GM18507 (cell line): ENCODE measurements at places on chromosomes 13 and 19.

DNA sequence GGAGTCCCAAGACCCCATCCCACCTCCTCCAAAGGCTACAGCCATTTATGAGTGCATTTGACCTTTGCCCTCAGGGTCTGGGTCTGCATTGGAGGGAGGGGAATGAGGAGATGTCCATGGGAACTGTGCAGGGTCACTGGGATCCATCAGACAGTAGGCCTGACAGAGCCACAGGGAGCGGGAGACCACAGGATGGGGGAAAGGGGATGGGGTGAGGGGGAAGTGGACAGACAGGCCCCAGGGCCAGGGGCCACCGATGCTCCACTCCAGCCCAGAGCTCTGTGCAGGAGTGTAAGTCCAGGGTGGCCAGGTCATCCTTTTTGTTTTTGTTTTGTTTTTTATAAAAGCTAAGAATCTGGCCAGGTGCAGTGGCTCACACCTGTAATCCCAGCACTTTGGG is 82.5 kb downstream of the CHST8 start:
- no peak for DNase-seq

DNA sequence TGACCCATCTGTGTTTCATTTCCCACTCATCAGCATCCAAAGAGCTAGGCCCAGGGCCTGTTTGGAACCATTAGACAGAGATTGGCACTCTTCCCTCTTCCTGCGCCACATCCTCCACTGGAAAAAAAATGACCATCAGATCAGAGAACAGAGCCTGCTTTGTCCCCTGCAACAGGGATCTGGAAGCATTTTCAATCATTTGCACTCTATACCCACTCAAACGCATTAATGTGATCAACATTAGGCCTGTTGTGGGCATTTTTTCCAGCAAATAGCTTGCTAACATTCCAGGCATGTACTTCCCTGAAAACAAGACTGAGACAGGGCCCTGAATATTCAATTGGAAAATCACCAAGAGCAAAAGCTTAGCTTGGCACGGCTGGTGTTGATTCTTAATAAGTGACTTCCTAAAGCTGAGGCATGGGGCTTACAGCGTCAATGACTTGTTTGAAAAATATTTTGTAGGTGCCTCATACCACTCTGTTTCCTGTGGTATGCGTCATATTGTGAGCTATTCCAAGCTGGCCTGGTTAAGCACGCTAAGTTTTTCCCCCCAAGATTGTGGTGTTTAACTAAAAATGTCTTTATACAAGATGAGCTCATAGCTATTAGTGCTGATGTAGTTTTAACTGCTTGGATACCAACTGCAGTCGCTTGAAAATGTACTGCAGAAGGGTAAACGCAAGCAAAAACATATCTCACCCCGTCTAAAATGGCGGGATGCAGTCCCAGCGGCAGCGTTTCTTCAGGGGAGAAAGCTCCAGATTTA is 404.4 kb downstream of the SPRY2 start:
- DNase-seq: no peak

DNA sequence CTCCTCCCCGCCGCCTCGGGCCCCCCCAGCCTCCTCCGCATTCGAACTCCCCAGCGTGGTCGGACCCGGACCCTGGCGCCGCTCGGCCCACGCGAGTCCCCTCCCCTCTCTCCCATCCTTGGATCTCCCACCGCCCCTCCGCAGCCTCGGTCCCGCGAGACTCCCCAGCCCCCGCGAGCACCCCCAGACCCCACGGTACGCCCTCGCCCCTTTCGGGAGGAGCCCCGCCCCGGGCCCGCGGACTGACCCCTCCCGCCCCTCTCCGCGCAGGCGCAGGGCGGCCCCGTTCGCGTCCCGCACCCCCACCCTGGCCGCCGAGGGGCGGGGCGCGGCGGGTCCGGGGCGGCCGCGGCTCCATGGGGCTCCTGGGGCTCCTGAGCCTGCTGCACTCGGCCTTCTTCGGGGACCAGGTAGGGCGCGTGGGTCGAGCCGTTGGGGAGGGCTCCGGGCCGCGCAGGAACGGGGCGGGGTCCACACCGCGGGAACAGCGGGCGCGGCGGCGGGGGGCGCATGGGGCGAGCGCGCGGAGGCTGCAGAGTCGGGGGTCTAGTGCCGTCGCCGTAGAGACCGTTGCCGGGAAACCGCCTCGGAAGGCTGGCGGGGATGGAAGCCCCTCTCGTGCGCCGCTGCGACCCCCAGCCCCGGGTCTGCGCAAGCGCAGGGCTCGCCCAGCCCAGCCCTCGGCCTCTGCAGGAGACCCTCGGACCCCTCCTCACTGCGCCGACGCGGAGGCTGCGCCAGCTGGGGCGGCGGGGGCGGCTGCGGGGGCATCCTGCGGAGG is 3.8 kb upstream of the APC2 start:
- no peak for DNase-seq

- no peak for DNase-seq
These were observed 148.4 kb downstream of the KATNAL1 start for GRCh38 chr13:30158774-30159445.

GRCh38 chr19:8208922-8209461 is at the start of gene CERS4:
TSS of gene CERS4 (plus strand) at chr19:8209370. CDS start at chr19:8251077, 41,707 bp downstream.
- DNase-seq: peak; percentile 73

DNA sequence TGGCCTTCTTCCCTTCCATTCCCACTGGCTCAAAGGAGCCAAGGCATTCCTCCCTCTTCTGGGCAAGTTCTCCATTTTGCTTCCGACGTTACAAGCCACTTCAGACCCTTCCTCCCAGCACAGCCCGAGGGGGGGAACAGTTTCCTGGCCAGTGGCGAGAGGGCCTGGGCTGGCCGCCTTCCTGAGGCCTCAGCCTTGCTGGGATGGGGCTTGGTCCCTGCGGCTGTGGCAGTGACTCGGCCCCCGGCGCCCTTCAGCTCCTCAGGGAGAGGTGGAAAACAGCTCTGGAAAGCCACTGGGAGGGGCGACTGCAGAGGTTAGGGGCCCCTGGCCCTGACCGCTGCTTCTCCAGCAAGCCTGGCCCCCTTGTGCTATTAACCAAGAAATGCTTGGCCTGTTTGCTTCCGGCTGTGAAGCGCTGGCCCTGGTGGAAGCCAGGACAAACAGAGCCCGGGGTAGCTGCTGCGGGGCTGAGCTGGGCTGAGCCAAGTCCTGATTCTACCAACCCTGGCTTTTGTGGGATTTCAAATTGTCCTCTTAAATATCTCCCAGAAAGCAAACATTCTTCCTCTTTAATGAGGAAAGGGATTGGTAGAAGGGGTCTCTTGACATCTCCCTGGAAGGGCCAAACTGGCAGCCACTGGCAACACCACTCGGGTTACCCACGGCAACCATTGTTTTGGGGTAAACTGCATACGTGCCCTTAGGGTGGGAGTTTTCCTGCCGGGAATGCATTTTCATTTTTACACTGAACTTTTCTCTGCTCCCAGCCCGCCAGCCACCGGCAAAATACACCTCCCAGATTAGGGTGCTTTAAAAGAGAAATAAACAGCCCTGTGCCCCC is 38.7 kb downstream of the C13orf46 start:
- DNase-seq: no peak

DNA sequence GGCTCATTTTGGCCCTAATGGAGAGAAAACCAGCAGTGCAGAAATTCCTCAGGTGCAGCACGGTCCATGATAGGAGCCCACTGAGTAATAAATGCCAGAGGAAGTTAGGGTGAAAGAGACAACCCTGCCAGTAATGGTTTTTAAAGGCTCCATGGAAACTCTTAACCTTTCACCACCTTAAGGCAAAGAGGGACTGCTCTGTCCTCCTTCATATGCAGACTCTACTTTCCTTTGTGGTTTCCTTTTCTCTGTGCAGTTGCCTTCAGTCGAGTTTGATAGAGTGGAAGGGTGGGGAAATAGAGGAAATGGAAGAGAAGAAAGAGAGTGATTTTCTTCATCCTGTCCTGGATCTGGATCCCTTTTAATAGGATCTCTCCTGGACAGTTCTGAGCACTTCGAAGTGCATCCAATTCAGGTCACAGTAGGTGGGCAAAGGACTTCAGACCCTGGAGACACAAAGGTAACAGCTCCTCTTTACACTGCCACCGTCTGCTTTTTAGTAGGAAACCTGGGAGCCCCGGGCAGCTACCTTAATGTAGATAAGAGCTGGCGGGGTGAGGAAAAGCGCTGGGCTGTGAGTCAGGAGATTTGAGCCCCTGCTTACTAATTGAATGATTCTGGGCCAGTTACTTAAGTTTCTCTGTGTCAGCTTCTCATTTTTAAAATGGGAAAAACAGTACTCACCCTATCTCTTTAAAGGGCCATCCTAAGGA is 294.8 kb downstream of the KCNRG start:
- no peak for DNase-seq

DNA sequence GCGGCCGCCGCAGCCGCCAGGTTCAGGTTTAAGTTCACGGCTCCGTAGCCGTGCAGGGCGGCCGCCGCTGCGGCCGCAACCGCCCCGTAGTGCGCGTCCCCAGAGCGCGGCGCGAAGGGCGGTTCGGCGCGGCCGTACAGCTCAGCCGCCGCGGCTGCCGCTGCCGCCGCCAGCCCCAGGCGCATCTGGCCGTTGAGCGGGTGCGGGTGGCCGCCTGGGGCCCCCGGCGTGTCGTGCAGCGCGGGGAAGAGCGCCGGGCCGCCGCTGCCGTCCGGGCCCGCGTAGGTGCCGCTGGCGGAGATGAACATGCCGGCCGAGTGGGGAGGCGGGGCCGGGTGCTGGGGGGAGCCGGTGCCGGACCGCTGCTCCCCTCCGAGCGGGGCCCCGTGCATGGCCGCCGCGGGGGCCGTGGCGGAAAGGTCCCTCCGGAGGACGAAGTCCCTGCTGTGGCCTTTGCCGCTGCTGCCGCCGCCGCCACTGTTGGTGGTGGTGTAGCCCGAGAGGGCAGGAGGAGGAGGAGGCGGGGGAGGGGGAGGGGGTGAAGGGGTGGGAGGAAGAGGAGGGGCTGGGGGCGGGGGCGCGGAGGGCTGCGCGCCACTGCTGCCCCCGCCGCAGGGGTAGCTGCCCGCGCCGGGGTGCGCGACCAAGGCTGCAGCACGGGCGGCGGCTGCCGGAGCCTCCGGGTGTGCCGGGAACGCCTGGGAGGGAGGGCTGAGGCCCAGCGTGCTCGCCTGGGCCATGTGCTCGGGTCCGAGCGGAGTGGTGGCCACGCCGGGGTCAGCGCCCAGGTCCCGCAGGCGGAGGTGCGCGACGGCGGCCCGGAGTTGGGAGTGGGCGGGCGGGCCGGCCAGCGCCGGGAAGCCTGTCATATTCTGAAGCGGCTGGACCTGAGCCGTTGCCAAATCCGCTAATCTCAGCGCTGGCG is 654 bp downstream of the ZIC5 start:
- DNase-seq: no peak

GRCh38 chr13:28659621-28659970 is 666 bp downstream of the POMP start:
- DNase-seq: no peak

- DNase-seq: no peak
These were observed at the start of gene LRFN3 for GRCh38 chr19:35935911-35936737. TSS of gene LRFN3 (plus strand) at chr19:35936374. CDS start at chr19:35939426, 3,052 bp downstream.

DNA sequence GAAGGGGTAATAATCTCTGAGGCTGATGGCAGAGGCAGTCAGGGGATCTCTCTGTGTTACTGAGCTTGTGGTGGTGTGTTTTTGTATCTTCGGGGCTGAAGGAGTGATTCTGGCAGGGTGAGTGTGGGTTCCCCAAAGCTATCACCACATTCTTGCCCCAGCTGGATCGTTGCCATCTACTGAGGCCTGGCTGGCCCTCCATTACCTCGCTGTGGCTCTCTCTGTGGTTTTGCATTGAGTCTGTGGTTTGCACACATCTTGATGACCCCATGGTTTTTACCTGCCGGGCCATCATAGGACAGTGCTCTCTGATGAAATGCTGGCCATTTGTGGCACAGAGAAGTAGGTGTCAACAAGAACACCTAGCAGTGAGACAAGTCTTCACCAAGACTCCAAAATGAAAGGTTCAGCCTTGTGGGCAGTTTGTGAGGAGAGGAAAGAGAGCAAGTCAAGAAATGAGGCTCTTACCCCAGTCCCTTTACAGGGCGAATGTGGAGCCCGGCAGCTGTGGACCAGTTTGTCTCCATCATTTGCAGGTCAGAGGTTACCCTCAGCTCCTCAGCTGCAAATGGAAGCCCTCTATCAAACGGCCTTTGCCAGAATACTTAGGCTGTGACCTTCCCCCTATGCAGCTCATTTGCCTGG is 69.0 kb upstream of the NPAS1 start:
- DNase-seq: no peak

DNA sequence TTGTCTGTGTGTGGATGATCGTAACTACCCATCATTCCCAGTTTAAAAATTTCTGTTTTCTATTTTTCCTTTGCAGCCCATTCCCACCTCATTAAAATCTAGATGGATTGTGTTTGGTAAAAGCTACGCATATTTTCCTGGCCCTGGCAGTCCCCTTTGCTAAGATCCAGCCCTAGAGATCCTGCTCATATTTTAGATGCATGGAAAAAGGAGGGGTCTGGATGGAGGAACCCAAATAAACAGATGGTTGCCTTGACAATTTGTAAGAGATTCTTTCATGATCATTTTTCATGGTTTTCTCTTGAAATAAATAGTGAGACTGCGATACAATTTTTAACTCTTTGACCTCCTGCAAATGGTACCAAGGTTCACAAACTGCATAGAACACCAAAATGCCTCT is 174.4 kb downstream of the SLC7A1 start:
- DNase-seq: no peak

- DNase-seq: no peak
These were observed 73.1 kb downstream of the TNFSF13B start for GRCh38 chr13:108342369-108343289.

GRCh38 chr19:15279326-15279904 is 47.2 kb upstream of the EPHX3 start:
- no peak for DNase-seq

- DNase-seq: no peak
These were observed 238.5 kb upstream of the STARD13 start for GRCh38 chr13:33524086-33524485.
